Stimulated activated CD4-positive, alpha-beta T cell treated with anti-CD3 and anti-CD28 coated beads, Interleukin-1b, Interleukin-23, amount 100 ng/mL, for 1 hour (primary cell): ENCODE measurements at places on chromosomes 4 and X.

DNA sequence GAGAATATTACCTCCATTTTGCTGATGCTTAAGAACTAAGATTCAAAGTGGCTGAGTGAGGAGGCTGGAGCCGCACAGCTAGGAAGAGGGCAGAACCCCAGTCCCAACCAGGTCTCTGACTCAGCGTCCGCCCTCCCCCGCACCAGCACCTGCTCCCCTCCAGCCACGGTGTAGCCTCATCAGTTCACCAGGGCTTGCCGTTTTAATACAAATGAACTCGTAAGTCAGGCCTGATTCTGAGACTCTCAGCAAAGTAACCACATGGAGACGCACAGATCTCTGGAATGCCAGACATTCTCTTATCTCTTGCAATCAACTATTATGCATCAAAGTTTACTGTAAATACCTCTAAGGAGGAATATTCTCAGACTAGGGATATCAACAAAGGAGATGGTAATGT is 52.4 kb downstream of the ENPP6 start:
- DNase-seq, result no peak

DNA sequence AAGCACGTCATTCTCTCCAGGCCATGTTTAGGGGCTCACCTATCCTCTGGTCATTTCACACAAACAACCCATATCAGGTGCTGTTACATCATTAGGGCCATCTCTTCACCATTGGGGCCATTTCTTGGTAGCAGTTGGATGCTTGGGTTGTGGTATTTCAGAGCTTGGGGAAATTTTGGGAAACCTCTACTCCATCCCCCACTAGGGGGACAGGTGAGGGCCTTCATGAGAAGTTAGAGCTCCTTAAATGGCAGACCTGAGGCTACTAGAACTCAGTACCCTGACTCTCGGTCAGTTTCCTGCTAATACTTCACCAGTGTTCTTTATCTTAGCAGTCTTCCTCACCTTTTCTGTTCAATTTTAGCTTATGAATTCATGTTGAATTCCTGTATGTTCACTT is 50.2 kb downstream of the ZNF827 start:
- no peak for DNase-seq

- no peak for DNase-seq
Observed at GRCh38 chr4:108849611-108850168, 86.8 kb upstream of the ETNPPL start.

GRCh38 chr4:33134366-33134765 is 2414.2 kb downstream of the PCDH7 start:
- DNase-seq, result no peak

DNA sequence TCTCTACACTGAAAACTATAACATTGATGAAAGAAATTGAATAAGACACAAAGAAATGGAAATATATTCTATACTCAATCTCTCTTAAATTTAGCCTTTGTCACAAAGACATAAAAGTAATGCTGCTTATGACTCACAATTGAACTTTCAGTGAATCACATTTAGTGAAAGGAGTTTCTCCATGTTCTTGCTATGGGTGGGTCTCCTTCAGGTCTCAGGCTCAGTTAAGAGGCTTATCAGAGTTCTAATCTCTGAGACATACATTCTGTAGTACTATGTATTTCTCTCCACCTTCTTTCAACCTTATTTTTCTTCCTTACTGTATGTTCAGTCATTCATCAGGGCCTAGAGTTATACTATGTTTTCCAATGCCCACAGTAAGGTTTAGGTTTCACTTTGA is 220.9 kb downstream of the DTHD1 start:
- no peak for DNase-seq

- no peak for DNase-seq
Observed at GRCh38 chr4:80115368-80116181, 42.5 kb upstream of the ANTXR2 start.

DNA sequence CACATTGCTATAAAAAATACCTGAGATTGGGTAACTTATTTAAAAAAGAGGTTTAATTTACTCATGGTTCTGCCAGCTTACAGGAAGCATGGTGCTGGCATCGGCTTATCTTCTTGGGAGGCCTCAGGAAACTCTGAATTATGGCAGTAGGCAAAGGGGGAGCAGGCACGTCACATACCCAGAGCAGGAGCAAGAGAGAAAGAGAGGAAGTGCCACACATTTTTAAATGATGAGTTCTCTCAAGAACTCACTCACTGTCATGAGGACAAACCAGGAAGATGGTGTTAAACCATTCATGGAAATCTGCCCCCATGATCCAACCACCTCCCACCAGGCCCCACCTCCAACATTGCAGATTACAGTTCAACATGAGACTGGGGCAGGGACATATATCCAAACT is 10.0 kb upstream of the AFF1 start:
- DNase-seq, result no peak

DNA sequence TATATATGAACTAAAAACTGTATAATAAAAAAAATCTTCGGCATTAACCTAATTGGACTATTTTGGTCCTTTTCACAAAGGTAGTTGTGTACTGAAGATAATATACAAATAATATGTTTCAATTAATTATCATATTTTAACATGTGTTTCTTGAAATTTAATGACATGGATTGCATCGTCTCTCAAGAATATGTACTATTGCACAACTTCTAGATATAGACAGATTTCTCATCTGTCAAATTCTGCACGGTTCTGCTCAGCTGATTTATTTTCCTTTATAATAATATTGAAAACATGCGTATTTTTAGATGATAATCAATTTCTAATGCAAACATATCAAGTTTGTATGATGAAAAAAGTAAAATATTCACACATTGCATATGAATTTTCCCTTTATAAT is 498.7 kb upstream of the PABPC4L start:
- DNase-seq, result no peak

DNA sequence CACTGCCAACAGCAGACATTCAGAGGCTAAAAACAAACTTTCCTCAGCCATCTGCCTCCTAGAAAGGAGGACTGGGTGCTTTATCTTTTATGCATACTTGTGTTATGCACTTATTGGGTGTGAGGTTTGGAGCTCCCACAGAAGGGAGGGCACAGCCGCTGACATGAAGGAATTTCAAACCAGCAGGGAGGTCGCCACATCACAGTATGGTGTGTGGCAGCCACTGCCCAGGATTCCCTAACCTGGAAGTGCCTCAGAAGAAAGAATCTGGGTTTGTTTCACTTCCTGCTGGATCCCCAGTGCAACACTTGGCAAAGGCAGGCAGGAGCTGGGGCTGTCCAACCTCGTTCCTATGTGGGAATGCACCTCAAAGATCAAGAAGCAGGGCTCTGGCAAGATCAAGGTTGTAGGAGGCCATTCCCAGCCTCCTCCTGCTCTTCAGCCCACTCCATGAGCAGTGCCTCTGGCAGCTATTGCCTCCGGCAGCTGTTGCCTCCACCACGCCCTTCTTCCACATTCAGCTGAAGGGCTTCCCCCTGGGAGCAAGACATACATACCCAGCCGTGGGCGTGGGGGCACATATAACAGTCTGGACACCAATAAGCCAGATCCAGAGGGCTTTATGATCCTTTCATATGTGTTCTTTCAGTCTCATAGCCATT is 109.0 kb upstream of the MAMLD1 start:
- no peak for DNase-seq

DNA sequence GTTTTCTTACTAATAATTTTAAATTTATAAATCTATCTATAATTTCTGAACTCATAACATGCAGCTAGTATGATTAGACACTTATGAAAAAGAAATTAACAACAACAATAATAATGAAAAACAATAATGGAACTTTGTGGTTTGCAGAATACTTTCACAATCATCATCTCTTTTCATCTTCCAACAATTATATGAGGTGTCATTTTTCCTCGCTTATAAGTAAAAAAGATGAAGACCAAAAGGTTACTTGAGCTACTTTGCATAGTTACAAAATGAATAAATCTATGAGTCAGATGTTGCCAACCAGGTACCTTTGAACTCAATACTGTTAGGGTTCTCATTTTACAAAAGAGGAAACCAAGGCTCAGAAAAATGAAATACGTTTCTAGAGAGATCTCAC is 98.5 kb upstream of the ELOVL6 start:
- no peak for DNase-seq

- DNase-seq, result no peak
Observed at GRCh38 chr4:8709729-8710360, 117.3 kb downstream of the CPZ start.

GRCh38 chr4:41533680-41534079 is 4.3 kb upstream of the LIMCH1 start:
- DNase-seq, result no peak

GRCh38 chr4:46249516-46249915 is 125.7 kb upstream of the GABRG1 start:
- no peak for DNase-seq

DNA sequence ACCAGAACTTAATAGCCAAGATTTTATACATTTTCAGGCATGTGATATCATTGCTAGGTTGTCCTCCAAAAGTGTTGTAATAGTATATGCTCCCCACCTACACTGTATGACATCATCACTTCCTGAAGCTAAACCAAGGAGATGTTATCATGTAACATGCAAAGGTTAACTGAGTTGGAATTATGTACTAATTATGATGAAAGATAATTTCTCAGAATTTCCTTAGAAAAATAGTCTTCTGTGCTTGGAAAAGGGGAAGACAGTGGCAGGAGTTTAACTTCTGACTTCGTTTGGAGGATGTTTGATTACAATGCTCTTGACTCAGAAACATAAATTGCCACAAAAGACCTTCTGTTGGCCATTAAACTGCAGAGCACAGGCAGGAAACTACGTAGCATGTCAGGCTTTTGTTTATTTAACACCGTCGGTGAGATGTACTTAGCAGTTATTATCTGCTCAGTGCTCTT is 83.6 kb upstream of the GUCY1A1 start:
- no peak for DNase-seq

- DNase-seq, result no peak
Observed at GRCh38 chr4:61085534-61085933, 114.6 kb upstream of the ADGRL3 start.
